Pulmonary artery endothelial cell (primary cell): ENCODE measurements at places on chromosomes 2 and 18.
A peak's percentile ranks its signal among the peaks of the same experiment; 100 is the strongest.

DNA sequence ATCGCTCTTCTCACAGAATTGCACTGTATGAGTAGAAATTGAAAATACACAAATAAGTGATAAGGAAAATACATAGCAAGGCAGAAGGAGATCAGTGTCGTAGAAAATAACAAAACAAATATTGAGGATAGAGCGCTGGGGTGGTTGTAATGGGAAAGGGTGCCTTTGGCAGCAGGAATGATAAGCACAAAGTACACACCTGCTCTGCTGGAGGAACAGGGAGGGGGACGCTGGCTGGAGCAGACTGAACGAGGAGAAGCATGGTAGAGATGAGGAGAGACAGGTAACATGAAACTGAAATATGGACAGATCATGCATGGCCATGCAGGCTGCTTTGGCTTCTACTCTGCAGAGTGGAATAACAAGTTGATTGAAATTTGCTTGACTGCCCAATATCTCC lies 181.2 kb upstream of the FSHR start:
- DNase-seq, result no peak

DNA sequence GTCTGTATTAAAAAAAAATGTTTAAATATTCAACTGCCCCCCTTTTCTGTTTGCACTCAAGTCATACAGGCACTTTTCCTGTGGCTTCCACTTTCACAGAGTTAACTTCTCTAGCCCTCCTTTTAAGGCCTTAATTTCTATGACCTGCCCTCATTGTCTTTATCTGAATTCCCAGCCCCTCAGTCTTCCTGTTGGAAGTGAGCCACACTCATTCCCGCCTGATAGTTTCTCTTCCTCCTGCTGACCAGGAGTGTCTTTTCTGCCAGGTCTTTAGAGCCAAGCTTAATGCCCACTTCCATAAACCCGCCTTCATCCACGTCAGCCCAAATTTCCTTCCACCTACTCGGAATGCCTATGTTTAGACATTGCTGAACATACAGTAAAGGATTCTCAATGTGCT lies 10.5 kb downstream of the COPS8 start:
- peak; percentile 92 for DNase-seq

- no peak for DNase-seq
Observed at GRCh38 chr2:106963156-106963555, 77.2 kb upstream of the ST6GAL2 start.

- DNase-seq, result no peak
Observed at GRCh38 chr18:8783994-8784530, 78.7 kb downstream of the MTCL1 start.

DNA sequence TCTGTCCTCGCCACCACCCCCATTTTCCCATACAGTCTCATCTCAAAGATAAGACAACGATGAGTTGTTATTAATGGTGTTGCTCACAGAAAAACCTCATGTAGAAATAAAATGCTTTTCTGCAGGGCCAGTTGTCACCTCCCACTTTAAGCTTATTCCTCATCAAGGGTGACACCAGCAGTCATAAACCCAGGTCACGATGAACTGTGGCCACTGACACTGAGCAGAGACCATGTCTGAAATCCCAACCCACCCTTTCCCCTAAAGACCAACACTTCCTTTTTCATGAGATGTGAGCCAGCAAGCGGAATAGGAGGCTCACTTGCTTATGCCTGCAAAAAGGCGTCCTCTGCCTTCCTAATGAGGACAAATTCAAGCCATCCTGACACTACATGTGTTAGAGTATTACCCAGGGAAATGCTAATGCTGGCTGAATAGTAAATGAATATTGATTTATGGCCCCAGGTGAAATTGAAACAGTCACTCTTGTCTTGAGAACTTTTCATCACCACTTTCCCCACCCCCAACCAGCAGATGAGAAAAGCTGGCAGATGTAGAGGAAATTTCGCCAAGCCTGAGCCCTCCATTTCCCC lies 228.4 kb downstream of the MGAT5 start:
- DNase-seq, result no peak

GRCh38 chr18:8858888-8859511 lies 153.6 kb downstream of the MTCL1 start:
- DNase-seq, result no peak

- DNase-seq, result no peak
Observed at GRCh38 chr2:96324721-96325040, 436 bp upstream of the ITPRIPL1 start.

DNA sequence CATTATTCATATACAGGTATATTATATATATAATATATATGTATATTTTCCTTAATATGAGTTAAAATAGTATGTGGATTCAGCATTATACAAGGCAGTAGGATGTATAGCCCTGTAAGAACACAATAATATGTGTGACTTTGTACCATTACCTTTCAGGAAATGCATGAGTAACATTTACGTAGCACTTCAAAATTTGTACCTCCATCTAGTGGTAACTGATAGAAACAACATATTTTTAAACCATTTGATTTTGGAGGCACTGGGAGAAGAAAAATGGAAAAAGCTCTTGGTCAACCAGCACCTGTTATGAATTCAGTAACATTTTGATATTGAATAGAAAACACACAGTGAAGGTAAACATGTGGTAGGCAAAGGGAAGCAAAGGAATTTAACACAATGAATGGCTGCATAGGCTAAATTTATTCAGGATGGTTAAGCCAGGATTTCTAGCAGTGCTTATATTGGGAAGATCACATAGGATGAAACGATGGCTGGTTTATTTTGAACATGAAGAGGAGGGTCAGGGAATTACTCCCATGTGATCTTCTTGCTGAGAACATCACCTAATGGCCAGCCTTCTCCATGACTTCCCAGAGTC lies 565.5 kb downstream of the CCDC85A start:
- DNase-seq, result peak; percentile 10

GRCh38 chr2:108627911-108628567 lies 91.2 kb upstream of the RANBP2 start:
- DNase-seq, result no peak

DNA sequence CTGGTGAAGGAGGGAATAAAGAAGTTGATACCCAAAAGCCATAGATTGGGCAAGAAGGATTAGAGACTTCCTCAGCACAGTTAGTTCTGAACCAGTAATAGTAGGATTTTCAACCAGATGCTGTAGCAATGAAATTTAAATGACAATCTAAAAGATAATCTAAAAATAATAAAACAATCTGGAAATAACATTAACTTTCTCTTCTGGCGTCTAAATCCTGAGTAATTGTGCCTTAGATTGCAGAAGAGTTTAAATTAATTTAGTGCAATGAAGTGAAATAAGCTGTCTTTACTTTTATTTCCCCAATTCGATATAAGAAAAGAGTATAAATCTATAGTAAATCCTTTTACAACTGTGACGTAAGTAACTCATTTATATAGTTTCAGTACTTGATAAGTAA lies 186.8 kb upstream of the DOK6 start:
- no peak for DNase-seq

DNA sequence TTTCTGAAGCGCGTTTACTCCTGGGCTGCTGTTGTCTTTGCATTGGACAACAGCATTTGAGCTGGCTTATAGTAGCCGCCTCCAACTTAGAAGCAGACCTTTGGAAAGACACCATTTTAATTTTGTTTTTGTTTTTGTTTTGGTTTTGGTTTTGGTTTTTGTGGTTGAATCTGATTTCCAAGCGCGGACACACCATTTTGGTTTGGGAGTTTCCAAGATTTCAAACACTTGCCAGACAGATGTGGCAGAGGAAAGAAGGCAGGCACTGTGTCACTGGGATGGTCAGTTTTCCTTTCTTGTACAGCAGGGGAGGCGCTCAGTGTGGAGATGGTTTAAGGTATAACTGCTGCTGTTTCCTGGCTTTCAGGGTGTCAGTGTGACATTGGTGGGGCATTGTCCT lies 126.8 kb downstream of the LAMA3 start:
- no peak for DNase-seq

DNA sequence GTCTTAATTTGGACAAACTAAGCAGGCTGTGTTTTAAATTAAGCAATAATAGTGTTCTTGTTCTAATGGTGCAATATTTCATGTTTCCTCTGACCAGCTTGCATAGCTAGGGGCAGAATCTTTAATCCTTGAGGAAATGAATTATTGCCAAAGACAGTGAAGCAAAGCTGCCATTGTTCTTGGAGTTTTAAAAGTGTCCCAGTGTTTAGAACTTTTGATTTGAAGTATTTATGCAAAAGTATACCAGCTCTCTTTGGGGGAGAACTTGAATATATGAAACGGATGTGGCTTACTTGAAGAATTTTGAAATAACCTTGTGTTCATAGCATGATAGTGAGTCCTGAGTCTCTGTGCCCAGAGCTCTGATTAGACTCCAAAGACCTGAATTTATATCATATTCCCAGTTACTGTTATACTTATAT lies 33.4 kb downstream of the ITGA6 start:
- DNase-seq, result no peak

DNA sequence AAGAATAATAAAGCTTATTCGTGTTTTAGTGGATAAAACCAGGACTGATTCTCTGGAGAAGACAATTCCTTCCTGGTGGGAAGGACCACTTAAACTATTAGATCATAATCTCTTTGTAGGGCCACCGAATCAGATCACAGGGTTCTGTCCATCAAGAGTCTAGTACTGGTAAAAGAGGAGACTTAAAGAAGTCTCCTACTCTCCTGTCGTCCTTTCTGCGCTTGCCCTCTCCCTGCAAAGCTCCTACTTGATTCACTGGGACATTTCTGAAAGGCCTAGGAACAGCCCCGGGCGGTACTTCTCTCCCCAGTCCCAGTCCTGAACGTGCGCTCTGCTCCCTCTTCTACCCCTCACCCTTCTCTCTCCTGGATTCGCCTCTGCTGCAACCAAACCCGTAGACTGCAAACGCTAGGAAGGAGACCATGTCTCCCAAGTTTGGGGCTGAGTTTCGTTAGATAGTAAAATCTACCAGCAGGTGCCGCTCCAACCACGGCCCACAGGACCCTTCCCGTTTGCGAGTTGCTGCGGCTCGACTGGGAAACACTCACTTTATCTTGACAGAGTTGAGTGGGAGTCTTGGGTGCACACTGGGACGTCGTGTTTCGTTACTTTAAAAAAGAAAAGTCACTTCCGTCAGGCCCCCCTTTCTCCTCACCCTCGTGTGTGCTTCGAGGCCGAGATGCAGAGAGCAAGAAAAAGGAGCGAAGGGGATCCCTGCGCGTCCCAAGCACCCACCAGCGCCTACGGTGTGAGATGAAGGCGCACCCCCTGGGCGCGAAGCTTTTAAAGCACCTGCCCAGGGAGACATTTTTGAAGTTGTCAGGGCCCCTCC lies 923 bp downstream of the FIGLA start:
- DNase-seq, result peak; percentile 13

- no peak for DNase-seq
Observed at GRCh38 chr2:86308984-86309695, 28.3 kb downstream of the REEP1 start.

DNA sequence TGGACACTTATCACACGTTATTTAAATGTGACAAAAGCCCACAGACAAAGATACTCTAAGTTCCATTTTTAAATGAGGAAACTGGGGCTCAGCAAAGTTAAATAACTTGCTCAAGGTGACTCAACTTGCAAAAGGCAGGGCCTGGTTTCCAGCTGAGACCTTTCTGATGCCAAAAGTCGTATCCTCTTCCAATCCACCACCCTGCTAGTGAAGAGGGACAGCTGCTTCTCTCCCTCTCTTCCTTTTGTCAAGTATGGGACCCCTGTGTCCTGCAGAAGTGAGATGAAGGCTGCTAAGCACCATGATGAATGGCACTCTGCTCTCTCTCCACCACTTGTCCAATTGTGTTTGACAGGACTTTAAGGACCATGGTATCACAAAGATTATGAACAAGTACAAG lies 140.9 kb downstream of the DYM start:
- DNase-seq, result no peak

GRCh38 chr2:3110994-3111666 lies 266.5 kb downstream of the EIPR1 start:
- DNase-seq, result no peak

DNA sequence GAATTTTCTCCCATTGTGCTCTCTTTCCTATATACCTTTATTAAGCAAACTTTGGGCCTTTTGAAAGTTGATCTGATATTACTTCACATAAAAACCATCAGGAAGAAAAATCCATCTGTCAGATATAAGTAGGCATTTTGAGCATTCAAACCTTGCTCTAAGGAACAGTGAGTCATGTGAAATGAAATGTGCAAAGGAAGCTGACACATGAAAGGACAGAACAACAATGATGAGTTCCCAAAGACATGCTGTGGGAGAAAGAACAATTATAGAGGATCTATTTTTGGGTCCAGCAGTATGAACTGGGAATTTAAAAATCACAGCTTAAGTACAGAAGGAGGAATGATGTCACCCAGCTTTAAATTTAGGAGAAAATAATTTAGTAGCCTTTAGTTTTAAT lies 18.1 kb downstream of the CALCRL start:
- DNase-seq, result peak; percentile 90

GRCh38 chr2:164920430-164920829 lies 34.9 kb downstream of the SLC38A11 start:
- DNase-seq, result no peak

GRCh38 chr2:178279142-178279541 lies 84.8 kb downstream of the OSBPL6 start:
- DNase-seq, result peak; percentile 93

DNA sequence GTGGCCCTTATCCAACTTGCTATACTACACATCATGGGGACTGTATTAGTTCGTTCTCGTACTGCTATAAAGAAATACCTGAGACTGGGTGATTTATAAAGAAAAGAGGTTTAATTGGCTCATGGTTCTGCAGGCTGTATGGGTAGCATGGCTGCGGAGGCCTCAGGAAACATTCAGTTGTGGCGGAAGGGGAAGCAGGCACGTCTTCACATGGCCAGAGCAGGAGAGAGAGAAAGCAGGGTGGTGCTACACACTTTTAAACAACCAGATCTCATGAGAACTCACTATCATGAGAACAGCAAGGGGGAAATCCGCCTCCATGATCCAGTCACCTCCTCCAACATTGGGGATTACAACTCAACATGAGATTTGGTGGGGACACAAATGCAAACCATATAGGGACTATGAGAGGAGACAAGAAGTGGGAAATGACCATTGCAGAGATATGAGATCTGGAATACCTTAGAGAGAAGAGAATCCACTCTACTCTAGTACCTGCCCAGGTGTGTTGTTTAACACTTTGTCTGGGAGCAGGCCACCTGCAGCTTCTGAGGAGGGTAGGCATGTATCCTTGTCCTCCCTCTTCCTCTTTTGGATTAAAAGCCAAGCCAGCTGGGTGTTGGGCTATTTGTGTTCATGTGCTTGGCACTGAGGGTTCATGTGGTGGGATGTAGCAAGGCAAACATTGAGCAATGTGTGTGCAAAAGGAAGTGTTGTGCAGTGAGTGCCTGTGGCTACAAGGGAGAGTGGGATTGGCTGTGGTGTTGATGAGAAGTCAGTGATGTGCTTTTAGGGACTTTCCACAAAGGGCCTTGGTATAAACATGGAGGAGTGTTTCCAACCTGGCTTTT lies 22.8 kb downstream of the TTLL4 start:
- no peak for DNase-seq

GRCh38 chr2:11027195-11027594 lies 115.5 kb downstream of the KCNF1 start:
- no peak for DNase-seq

- no peak for DNase-seq
Observed at GRCh38 chr2:159155320-159155719, 131.2 kb downstream of the WDSUB1 start.

- DNase-seq, result no peak
Observed at GRCh38 chr2:59395119-59395518, 1154.0 kb upstream of the FANCL start.
